ENCODE measurements at places on chromosomes 7 and 10.

DNA sequence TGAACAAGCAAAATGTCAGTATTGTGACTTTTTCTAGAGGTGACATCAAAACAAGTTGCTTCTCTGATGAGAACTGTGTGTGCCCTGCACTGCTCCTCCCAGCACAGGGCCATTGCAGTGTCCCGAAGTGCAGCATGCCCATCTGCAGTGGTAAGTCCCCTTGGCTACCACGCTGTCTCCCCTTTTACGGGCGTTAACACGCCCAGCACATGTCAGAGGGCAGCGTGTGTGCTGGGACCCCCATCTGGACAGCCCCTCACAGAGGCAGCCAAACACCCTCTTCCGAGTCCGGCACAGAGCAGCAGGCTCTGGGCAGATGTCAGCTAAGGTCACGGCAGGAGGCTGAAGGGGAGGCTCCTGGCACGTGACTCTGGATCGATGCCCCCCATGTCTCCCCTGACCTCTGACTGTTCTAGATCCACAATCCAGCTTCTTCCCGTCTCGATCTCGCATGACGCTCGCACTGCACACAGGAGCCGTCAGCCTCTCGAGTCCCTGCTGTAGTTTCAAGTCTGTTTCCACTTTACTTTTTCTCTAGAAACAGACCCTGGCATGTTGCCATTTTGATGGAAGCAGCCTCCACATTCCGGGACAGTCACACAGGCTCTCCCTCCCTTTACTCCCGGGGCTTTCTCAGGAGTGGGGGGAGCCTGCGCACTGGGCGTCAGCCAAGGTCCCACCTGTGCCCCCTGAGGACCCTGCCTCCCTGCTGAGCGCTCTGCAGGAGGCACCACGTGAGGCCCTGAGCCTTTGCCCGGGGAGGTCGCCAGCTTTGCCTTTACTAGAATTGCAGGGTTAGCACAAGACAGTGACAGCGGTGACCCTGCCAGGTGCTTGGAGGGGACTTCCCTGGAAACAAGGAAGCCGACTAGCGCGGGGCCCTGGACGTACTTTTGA, 133.8 kb downstream of the TCERG1L start:
- no peak for DNase-seq

- DNase-seq = peak; percentile 63
These were observed 19.4 kb upstream of the PDCD4 start for GRCh38 chr10:110852255-110852896.

GRCh38 chr10:45313264-45313873, 2.0 kb downstream of the OR13A1 start:
- DNase-seq = no peak

DNA sequence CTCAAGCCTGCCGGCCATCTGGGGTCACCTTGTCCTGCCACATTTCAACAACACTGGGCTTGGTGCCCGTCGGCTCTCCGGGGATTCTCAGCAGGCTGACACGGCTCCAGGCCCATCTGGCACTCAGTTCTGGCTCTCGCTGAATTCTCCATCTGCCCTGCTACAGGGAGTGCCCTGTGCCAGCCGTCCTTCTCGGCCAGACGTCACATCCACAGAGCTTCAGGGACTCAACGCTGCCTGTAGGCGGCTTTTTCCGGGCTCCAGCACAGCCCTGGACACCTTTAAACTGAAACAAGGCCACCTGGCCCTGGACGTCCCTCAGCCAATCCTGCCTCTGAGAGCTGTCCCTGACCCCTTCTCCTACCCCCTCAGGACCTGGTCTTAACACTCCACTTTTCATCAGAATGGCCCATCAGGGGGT, 43.0 kb downstream of the TMEM130 start:
- DNase-seq = no peak

DNA sequence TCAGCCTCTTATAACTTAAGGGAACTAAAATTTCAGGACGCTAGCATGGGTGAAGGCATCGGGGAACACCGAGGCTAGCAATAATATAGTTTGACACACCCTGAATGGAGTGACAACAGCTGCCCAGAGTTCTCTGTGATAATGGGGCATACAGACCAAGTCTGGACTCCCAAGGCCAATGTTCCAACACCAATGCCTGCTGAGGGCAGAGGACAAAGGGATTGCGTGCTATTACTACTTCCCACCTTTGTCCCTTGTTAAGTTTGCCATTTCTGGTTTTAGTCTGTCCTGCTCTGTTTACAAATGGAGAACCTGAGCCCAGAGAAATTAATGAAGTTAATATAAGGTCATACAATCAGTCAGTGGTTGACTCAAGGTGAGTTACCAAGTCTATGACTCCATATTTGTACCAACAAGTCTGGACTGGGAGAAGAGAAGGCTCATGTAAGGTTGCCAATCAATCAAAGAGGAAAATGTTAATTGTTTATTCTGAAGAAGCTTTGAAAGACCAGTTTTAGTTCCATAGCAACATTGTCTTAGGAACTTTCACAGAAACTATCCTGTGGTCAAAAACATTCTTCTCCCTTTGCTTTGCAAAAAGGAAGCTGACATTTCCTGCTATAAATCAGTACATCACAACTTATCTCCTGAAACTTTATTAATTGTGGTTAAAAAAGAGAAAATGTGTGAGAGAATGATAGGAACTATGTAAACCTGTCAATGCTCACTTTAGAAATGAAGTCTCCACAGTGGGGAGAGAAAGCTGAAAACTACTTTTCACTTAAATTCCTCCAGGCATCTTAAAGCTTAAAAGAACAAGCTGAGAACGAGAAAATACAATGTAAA, 74.5 kb downstream of the CCDC6 start:
- no peak for DNase-seq

DNA sequence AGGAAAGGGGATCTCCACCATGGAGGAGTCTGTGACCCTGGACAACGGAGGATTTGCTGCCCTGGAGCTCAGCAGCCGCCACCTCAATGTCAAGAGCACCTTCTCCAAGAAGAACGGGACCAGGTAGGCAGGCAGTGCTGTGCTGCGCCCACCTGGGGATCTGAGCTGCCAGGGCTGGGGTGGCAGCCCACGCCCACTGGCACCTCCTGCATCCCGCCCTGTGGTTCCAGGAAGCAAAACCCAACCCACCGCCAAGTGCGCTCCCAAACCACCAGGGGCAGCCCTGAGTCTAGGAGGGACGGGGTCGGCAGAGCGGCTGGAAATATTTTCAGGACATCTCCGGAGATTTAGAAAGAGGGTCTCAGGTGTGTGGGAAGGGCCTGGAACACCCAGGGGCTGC, 440.3 kb upstream of the FOXK1 start:
- no peak for DNase-seq

DNA sequence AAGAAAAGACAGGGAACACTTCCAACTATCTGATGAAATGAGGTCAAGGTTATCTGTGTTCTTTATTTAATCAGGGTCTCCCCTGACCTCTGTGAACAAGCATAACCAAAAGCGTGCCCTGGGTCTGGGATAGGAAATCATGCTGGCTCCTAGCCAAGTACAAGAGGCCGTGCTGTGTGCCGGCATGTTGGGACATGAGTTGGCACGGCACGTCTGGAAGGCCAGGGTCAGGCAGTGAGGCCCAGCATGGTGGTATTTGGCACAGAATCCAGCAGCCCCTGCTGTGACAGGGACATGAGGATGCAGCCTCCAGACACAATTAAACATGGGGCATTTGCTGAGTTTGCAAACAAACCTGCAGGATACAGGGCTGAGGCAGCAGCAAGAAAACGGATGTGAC, 320.4 kb downstream of the PLXNA4 start:
- no peak for DNase-seq

- DNase-seq = no peak
These were observed 109.9 kb downstream of the ZMIZ1 start for GRCh38 chr10:79178614-79179163.

DNA sequence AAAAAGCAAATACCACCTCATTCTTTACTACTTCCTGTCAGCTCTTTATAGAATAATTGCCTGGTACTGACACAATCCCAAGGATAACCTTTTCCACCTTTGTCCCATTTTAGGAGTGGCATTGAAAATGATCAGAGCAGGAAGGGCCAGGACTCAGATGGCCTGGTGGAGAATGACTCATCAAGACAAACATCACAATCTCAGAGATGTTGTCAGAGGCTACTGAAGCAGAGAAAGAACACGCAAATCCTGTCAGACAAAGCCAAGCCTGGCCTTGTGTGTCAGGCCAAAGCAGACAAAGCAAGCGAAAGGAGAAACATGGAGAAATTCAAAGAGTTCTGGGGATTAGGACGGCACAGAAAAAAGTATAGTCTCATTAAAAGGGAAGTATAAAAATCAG, 40.9 kb downstream of the NSUN6 start:
- no peak for DNase-seq

GRCh38 chr7:149377386-149377785, 83.5 kb downstream of the ZNF777 start:
- no peak for DNase-seq

DNA sequence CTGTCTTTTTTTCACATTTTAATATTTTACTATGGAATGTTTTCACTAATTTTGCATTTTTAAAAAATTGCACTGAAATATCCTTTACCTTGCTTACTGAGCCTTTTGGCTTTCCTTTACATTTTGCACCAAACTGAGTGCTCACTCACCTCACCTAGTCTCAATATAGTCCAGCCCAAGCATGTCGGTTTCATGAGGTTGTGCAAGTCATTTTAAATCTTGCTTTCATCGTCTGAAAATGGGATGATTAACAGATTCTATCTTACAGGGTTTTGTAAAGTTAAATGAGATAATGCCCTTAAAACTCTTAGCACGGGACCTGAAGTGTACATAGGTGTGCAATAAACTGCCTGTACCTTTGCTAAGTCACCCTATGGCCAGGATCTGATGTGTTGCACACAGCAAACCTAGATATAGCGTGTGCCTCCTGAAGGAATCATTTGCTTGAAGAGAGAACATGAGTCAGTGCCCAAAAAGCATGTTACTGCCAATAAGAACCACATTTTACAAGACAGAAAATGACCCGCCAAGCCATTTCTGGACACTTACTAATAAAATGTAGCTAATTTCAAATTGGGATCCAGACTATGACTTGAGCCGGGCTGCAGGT, 199.8 kb downstream of the JCAD start:
- no peak for DNase-seq

DNA sequence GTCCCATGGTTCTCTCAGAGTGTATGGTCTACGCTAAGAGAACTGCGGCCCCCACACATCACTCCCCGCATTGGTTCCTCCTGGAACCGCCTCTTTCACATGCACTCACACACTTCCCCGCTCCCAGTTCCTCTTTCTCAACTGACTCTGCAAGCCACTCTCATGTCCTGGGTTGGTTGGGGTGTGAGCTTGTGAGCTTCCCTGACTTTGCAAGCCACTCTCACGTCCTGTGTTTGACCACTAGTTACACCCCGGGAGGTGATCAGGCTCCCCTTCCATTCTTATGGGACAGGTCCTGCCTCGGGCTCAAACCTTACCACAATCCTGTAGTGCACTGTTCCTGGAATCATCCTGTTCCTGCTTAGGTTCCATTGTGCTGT, 105.0 kb downstream of the TRIM24 start:
- DNase-seq = no peak

DNA sequence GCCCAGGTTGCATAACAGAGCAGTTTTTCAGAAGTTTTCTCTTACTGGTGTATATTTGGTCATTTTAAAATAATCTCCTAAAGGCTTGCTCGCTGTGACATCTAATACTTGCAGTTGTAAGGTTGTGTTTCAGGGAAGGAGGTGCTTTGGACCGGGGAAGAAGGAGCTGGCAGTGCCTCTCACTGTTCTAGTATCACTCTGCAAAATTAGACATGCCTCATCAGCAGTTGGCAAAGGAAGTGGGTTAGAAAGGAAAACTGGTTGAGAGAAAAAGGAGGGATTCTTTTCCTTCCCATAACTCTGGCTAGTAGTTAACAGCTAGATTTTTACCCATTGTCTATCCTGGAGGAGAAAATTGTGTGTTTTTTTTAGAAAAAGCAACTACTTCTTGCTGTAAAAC, 34.8 kb downstream of the CUL1 start:
- no peak for DNase-seq

DNA sequence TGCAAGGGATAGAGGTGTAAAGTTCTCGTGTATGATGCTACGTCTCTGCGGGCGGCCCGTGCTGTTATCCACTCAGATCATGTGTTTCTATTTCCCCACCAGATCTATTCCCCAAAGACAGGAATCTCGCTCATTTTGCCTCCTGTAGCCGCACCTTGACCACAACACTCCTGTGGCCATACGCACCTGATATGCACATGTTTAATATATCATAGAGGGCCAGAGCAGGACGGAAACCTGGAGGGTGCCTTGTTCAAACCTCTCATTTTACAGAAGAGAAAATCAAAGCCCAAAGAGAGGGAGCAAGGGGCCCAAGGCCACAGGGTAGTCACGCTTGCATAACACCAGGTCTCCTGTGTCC, 37.6 kb downstream of the STRA8 start:
- DNase-seq = no peak

GRCh38 chr7:132532281-132532680, 44.0 kb downstream of the PLXNA4 start:
- no peak for DNase-seq

DNA sequence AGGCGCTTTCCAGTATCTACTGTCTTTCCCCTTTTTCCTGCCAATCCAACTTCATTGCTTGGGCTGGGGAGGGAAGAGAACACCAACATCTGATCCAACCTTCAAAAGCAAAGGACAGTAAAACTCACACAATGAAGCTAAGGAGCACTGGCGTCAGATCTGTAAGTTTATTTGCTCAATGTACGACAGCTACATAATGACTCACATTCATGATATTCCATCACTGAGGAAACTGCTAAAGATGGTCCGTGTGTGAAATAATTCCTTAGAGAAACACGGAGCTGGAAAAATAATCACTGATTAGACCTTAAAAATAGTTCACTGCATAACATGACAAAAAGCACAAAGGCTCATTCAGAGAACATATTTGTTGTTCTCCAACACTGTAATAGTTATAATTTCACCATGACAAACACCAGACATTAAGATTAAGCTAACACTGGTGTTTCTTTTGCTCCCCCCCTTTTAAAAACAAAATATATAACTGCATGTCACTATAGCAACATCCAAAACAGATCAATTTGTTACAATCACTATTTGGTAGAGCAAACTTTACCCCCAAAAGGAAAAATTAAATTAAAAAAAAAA, 24.3 kb downstream of the HSPB1 start:
- no peak for DNase-seq

- no peak for DNase-seq
These were observed 62.5 kb upstream of the INPP5A start for GRCh38 chr10:132475086-132475485.

GRCh38 chr10:97635577-97635976, 2.3 kb upstream of the MORN4 start:
- DNase-seq = no peak

DNA sequence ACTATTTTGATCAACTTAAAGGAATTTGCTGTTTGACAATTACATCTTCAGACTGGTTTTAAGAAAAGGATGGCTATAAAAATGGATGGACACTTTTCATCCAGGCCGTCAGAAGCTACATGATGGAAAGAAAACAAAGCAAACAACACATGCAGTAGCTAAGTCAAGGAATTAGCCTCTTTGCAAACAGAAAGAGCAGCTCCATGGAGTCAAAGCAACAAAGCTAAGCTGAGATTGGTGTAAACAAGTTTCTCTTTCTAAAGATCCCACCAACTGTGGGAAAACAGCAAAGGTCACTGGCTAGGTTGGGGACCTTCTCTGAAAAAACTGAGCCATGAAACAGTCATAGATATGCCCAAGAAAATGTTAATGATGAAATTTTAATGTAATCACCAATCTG, 98.9 kb downstream of the RNF133 start:
- DNase-seq = no peak

Data from activated CD4-positive, alpha-beta T cell treated with anti-CD3 and anti-CD28 coated beads for 48 hours (primary cell).